HFF-Myc (cell line): ENCODE measurements at places on chromosomes 6 and 20.

GRCh38 chr6:131443514-131443913, 129.5 kb upstream of the ARG1 start:
- DNase-seq = no peak

DNA sequence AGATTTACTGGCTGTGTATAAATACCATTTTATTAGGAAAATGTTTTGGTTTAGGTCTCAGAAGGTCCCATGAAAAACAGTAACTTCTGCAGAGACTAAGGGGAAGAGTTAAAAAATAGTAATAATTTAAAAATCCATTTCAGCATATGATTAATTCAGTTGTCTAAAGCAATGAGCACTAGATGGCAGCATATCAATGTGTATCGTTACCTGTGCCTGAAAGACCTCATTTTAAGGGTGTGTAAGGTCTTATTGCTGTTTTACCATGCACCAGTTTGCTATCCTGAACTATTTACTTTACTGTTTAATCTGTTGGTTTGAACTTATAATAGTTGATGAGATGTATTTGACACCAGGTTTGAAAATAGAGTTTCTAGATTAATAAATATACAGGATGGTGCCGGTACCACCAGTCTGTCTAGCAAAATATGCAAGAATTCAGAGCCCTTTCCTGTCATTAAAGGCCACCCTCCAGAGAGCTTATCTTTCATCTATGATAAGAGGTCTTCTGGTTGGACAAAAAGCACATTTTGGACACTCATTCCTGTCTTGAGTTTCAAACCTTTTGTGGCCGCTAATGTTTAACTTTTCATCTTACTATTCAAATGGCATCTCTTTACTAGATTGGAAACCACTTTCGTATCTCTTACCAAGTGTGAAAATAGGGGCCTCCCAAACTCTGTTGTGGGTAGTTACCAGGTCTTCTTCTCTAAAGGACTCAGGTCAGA, 8.9 kb upstream of the AHI1 start:
- peak; percentile 40 for DNase-seq

- DNase-seq = no peak
Measured at GRCh38 chr20:15267935-15268334, 930.5 kb upstream of the FLRT3 start.

DNA sequence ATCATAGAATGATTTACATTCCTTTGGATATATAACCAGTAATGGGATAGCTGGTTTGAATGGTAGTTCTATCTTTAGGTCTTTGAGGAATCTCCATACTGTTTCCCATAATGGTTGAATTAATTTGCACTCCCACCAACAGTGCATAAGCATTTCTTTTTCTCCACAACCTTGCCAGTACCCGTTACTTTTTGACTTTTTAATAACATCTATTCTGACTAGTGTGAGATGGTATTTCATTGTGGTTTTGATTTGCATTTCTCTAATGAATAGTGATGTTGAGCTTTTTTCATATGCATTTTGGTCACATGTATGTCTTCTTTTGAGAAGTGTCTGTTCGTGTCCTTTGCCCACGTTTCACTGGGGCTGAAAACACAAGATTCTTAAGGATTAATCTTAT, 107.3 kb downstream of the TINAG start:
- no peak for DNase-seq

- DNase-seq = no peak
Measured at GRCh38 chr6:146287691-146288369, 255.8 kb upstream of the RAB32 start.

DNA sequence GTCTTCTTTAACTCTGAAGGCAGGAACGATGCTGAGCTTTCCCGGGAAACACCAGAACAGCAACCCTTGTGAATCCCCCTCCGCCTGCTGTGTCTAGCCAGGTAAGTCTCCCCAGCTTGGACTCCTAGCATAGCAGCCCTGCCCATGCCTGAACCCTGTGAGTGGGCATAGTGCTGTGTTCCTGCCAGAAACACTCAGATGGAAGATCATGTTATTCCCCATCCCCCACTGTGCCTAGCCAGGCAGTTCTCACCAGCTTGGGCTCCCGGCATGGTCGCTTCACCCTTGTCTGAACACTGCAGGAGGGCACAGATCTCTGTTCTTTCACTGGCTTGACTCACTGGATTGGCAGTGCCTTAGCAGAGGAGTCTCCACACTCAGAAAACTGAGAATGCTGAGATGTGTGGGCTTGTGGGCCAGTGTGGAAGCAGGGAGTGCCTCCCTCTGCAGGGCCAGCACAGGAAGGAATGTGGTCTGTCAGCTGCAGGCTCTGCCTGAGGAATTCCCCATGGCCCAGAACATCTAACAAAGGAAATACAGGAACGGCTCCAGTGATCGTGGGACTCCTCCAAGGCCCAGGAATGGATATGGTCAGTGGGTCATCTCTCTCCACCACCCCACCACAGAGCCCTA, 440.1 kb upstream of the ADGRB3 start:
- DNase-seq = no peak

- peak; percentile 76 for DNase-seq
Measured at GRCh38 chr20:32474967-32475811, 109.9 kb downstream of the NOL4L start.
